Omental fat pad (tissue), 4 donors: ENCODE measurements at places on chromosomes 4 and X.

- no peak for DNase-seq
Observed at GRCh38 chrX:125544031-125544660, 224.5 kb downstream of the TEX13C start.

DNA sequence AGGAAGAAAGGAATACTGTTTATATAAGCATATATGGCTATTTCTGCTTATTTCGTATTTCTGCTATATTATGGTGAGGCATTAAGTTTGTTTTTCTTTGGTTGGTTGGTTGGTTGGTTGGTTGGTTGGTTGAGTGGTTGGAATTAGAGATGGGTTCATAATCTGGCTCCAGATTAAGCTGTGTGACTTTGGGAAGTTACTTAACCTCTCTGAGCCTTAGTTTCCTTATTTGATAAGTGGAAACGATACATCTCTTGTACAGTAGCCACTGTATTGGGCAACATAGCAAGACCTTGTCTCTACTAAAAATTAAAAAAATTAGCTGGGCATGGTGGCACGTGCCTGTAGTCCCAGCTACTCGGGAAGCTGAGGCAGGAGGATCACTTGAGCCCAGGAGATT, 46.1 kb upstream of the CEP135 start:
- no peak for DNase-seq

- DNase-seq = no peak
Observed at GRCh38 chr4:20889901-20890300, 189.6 kb downstream of the PACRGL start.

- no peak for DNase-seq
Observed at GRCh38 chrX:53798281-53798680, 111.8 kb upstream of the HUWE1 start.

- DNase-seq = no peak
Observed at GRCh38 chrX:153935326-153935851, 552 bp upstream of the NAA10 start.

- DNase-seq = no peak
Observed at GRCh38 chr4:112818594-112818965, 181.6 kb downstream of the LARP7 start.

DNA sequence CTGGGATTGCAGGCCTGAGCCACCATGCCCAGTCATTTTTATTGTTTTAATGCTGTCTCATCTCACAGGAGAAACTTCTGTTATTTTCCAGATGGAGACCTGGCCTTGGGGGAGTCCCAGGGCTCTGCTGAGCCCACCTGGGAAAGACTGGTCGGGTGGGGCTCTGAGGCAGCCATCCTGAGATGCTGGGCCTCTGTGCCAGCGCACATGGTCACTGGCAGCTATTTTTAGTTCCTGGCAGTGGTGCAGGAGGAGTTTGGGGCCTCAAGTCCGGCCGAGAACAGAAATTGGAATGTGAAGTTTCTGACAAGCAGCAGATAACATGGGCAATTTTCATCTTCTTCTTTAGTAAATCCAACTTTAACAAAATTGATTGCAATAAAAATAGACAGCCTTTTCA, 44.5 kb downstream of the SORCS2 start:
- DNase-seq = no peak

GRCh38 chrX:74297766-74298165, 6.2 kb upstream of the ZCCHC13 start:
- no peak for DNase-seq

- no peak for DNase-seq
Observed at GRCh38 chrX:30577362-30577991, at the start of gene TASL. Gene TASL, minus strand, starts transcription at chrX:30577766. Its CDS starts 17,411 bp downstream, at chrX:30560355.

DNA sequence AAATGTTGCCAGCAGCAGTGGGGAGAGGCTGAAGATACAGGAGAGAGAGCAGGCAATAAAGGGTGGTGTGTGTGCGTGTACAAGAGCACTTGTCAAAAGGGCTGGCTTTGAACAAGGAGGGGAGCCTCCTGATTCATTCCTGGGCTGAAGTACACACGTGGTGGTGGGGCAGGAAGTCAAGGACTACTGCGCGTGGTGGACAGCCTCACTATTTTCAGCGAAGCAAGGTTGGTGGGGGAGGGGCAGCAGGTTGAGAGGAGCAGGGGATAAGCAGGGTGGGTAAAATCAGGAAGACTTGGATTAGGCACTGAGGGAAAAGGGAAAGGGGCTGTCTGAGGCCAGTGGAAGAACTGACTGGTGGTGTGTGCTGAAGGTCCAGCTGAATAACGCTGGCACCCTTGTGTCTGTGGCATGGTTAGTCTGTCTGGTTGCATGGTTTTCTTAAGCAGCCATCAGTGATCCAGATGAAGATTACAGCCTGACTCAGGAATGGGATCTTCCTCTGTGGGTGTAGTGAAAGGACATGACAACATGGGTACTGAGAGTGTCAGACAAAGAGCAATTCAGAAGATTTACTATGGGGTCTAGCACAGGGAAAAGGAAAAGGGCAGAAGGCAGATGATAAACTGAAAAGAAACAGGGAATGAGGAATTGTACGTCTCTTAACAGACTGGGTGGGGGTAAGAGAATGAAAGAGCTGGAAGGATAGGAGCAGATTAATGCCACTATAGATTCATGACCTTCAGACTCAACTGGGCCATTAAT, 149.8 kb downstream of the CHM start:
- DNase-seq = no peak

GRCh38 chr4:54332542-54332941, 103.4 kb downstream of the PDGFRA start:
- DNase-seq = no peak

- DNase-seq = no peak
Observed at GRCh38 chr4:76283900-76284299, 22.6 kb upstream of the STBD1 start.

- DNase-seq = no peak
Observed at GRCh38 chrX:134591502-134591901, 66.8 kb downstream of the PLAC1 start.

- no peak for DNase-seq
Observed at GRCh38 chr4:175542786-175543185, 269.3 kb downstream of the GPM6A start.

DNA sequence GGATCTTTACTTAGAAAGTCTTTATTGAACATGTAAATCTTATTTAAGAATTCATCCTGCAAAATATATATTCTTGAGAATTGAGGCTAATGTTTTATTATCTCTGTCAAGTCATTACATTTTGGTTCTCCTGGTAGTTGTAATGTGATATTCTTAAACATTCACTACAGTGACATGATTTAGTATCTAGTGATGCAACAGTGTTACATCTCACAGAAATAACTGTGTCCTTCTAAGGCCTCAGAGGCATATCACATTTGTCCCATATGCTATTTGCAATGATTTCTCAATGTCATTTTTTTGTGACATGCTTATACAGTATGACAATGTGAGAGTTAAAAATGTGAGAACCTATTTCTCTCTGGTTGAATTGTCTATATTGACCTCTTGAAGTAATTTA, 34.1 kb downstream of the PRRG1 start:
- no peak for DNase-seq

DNA sequence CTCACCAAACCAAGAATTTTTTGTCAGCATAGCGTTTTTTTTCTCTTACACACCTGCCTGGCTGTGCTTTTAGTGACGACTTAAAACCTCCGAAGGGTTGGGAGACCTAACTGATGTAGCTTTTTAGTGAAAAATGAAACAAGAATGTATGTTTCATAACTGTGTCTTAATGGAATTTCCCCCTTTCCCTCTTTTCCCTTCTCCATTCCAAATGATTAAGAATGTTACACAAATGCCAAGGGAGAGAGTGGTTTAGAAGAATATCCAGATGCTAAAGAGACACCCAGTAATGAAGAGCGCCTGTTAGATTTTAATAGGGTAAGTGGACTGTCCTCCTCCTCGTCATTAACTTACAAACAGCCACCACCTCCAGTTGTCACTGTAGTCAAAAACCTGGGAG, 33.2 kb upstream of the TBC1D14 start:
- DNase-seq = no peak

DNA sequence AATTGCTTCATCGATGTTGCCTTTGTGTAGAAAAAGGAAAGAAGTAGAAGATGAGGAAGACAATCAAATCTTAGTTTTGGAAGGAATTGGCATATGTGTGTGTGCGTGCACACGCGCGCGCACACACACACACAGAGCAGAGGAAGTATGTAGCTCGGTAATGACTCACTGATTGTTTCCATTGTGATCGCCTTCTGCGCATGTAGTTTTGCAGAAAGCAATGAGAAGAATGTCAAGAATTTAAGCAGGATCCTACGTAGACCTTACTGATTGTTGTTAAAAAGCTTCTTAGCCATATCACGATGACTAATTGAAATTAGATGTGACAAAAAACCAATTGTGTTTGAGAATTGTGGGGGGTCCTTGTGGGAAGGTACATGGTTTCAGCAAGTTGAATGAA, 12.8 kb upstream of the LIMCH1 start:
- DNase-seq = no peak

- DNase-seq = no peak
Observed at GRCh38 chrX:136806891-136807410, 26.2 kb upstream of the ARHGEF6 start.

- no peak for DNase-seq
Observed at GRCh38 chrX:148310426-148311165, 189.8 kb upstream of the AFF2 start.

- DNase-seq = no peak
Observed at GRCh38 chr4:140996766-140997165, 136.5 kb downstream of the RNF150 start.

GRCh38 chr4:41362621-41363383, 106.1 kb downstream of the UCHL1 start:
- DNase-seq = no peak

DNA sequence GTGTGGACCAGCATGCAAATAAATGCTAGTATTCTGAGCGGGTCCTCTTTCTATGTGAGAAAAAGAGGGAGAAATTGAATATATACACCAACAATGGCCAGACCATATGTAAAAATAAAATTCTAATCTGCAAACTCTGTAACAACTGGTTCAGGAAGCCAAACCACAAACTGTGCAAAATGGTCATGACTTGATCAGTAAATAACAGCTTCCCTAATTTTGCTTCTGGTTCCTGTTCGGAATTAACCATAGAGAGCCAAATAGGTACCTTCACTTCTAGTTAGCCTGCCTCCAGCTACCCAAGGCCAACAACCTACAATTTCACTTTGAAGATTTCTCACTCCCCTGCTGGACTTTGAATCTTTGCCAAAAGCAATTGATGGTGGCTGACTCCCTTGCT, 1313.2 kb downstream of the ADGRL3 start:
- DNase-seq = no peak

GRCh38 chr4:6688879-6689505, 4.7 kb upstream of the S100P start:
- DNase-seq = no peak

- no peak for DNase-seq
Observed at GRCh38 chr4:118947095-118947494, 58.4 kb downstream of the SYNPO2 start.

GRCh38 chr4:168784786-168785461, 225.1 kb downstream of the CBR4 start:
- no peak for DNase-seq

- DNase-seq = no peak
Observed at GRCh38 chrX:145773006-145773405, 44.6 kb upstream of the SLITRK2 start.

- DNase-seq = no peak
Observed at GRCh38 chr4:42683393-42683792, 26.5 kb upstream of the ATP8A1 start.
